ENCODE measurements at places on chromosomes 5 and 9. TPM values are rescaled to one million over a fixed set of nuclear protein-coding genes. Genes with fewer than 3 reads are reported as not detected.

The EIF4E1B gene
- total RNA-seq, result not detected

The CDH6 gene
- 38.6 TPM for total RNA-seq

The POLK gene
- total RNA-seq, result 28.3 TPM

The CDO1 gene
- total RNA-seq, result not detected

The LHX3 gene
- total RNA-seq, result not detected

The NEUROG1 gene
- total RNA-seq, result not detected

The PCDHGA6 gene
- total RNA-seq, result under 0.01 TPM

The RORB gene
- total RNA-seq, result 0.21 TPM

The C9 gene
- not detected for total RNA-seq

The P4HA2 gene
- total RNA-seq, result 324 TPM

The TXNDC8 gene
- not detected for total RNA-seq

The LCP2 gene
- total RNA-seq, result not detected

The ANKRD31 gene
- total RNA-seq, result under 0.01 TPM

The CDH9 gene
- not detected for total RNA-seq

The PGM5 gene
- total RNA-seq, result under 0.01 TPM

The LCN1 gene
- not detected for total RNA-seq

The RLN2 gene
- 0.64 TPM for total RNA-seq

The CMYA5 gene
- total RNA-seq, result 0.21 TPM

The TRIM7 gene
- 28.2 TPM for total RNA-seq

The IRF1 gene
- total RNA-seq, result 3.6 TPM

The SOX30 gene
- not detected for total RNA-seq

The GRAMD2B gene
- 23.4 TPM for total RNA-seq

The NXNL2 gene
- 1.2 TPM for total RNA-seq

The GNA14 gene
- not detected for total RNA-seq

The EPB41L4B gene
- 31.5 TPM for total RNA-seq

The AQP7 gene
- total RNA-seq, result not detected

The TUSC1 gene
- total RNA-seq, result 23.0 TPM

The PCDHB6 gene
- not detected for total RNA-seq

The ANKRD55 gene
- not detected for total RNA-seq

The PCDHAC2 gene
- 16.0 TPM for total RNA-seq

The ABLIM3 gene
- 2.8 TPM for total RNA-seq

The AQP3 gene
- total RNA-seq, result 18.3 TPM

The BTNL8 gene
- not detected for total RNA-seq
